Stimulated activated CD4-positive, alpha-beta T cell treated with anti-CD3 and anti-CD28 coated beads, Interleukin-1b, Interleukin-23, amount 100 ng/mL, for 1 hour (primary cell): ENCODE measurements at places on chromosomes 12 and 14.

GRCh38 chr14:105485739-105486162, 935 bp upstream of the CRIP1 start:
- no peak for DNase-seq

DNA sequence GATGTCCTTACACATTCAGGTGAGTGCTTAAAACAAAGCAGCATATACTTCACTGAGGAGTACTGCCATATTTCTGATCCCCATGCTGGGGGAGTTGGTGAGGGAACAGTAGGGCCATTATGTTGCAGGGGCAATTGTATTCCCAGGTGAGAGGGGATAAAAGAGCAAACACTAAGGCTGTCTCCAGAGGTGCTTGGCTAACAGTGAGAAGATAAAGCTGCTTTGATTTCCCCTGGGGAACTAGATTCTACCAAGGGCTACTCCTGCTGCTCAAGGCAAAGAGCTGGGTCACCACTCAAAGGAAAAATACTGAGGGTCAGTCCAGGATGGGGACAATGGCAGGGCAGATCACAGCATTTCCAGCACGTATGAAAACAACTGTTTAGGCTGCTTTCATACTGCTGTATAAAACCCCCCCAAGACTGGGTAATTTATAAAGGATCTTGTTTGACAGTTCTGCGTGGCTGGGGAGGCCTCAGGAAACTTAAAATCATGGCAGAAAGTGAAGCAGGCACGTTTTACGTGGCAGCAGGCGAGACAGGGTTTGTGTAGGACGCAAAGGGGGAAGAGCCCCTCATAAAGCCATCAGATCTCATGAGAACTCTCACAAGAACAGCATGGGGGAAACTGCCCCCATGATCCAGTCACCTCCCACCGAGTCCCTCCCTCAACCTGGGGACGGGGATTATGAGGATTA, 47.8 kb upstream of the OR5AU1 start:
- DNase-seq: no peak

DNA sequence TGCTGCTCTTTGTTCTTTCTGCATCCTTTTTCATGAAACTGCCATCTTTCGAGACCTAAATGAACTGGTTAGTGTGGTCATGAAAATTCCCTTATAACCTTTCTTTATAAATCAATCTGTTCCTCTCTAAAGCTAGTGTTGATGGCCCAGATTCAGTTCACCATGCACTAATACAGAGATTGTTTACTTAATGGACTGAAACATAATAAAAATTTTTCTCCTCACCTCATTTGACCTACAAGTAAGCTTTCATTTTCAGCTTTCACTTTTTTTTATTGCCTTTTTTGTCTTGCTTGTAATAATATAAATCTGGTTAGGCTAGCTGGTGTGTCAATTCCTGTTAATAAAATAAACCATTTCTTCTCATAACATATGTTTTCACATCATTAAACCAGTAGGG, 183.8 kb downstream of the CCDC59 start:
- DNase-seq: no peak

- no peak for DNase-seq
These were observed 325 bp upstream of the CLIP1 start for GRCh38 chr12:122422730-122423257.

DNA sequence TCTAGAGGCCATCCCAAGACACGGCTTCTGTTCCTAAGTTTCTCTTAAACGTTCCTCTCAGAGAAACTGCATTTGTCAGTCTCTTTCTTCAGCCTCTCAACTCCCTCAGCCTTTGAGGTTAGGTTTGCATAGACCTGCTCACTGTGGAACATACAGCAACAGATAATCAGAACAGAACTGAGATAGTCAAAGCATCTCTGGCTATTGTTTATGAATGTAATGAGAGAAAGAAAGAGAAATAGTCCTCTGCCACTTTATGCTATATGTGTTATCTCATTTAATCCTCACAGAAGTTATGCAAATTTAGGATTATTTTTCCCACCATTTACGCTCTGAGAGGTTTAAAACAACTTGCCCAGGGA, 190.6 kb downstream of the PHLDA1 start:
- DNase-seq: no peak

DNA sequence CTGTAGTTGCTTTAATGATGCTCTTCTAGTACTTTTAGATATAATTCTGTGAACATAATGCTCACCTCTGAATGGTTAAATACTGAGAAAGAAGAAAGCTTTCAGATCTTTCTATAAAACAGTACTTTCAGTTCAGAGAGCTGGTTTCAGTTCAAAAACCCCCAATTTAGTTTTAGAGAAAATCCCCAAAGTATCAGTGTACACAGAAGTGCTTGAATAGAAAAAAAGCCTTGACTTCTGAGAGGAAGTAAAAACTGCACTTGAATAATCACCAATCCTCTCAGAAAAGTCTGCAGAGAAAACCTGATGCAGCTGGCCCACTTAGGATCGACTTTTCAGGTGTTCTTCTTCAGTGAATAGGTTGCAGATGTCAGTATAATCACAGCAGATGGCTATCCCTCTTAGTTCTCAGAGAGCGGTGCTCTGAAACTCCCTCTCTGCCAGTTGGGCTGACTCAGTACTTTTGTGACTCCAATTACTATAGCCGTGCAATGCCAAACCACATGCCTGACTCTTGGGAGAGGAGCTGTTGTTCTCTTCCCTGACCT, 616.3 kb downstream of the LRFN5 start:
- no peak for DNase-seq

DNA sequence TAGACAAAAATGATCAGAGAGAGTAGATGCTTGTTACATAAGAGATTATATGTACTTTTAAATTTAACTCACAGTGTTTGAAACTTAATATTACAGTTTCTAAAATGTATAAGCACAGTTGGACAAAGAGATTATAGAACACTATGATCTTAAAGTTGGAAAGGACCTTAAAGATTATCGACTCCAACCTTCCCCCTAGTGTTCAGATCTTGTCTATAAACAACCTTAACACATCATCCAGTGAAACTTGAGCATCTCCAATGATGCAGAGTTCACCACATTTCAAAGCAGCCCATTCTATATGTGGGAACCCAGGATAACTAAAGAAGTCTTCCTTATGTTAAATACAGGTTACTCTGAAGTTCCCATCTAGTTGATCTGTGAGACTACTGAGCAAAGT, 480.8 kb downstream of the RMST start:
- no peak for DNase-seq

GRCh38 chr14:84351646-84352045, 1178.3 kb upstream of the FLRT2 start:
- DNase-seq: no peak
